ENCODE measurements at places on chromosomes 11 and 22. TPM values are rescaled to one million over a fixed set of nuclear protein-coding genes. Genes with fewer than 3 reads are reported as not detected.

Gene SCGB1A1
- total RNA-seq: 9.5 TPM

Gene SPTBN2
- total RNA-seq: 6.7 TPM

Gene GVQW3
- 6.1 TPM for total RNA-seq

Gene SLC5A4
- total RNA-seq: 3.4 TPM

Gene CYP2D6
- total RNA-seq: 0.48 TPM

Gene PIH1D2
- 4.5 TPM for total RNA-seq

Gene TBX10
- total RNA-seq: not detected

Gene ADM
- total RNA-seq: 28.2 TPM

Gene ALX4
- 1.5 TPM for total RNA-seq

DNA sequence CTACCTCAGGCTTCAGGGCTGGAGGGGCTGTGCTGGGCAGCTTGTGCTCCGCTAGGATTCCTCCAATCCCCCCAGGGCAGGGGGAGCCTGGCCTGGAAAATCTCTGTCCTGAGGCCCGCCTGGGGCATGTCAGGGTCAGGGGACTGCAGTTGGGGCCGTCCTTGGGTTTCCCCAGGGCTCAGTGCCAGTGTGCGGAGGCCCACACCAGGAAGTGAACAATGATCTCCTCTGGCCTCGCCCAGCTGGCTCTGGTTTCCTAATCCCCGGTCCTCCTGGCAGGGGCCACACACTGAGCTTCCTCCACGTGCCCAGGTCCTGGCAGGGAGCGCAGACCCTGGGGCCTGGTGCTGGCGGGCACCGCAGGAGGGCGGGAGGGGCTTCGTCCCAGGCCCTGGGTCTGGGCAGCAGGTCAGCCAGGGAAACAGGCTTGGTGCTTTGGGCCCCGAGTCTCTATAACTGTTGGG lies 1.4 kb upstream of the MUC2 start:
- DNase-seq: no peak

DNA sequence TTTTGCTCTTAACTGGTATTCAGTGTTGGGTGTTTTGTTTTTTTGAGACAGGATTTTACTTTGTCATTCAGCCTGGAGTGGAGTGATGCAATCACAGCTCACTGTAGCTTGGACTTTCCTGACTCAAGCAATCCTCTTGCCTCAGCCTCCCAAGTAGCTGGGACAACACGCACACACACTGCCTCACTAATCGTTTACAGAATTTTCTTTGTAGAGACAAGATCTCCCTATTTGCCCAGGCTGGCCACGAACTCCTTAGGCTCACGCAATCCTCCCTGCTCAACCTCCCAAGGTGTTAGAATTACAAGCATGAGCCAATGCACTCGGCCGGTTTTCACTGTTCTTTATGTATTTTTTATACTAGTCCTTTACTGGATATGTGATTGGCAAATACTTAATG lies 51.0 kb upstream of the IGLL5 start:
- DNase-seq: no peak

GRCh38 chr11:44568658-44569473 lies 3.4 kb downstream of the CD82 start:
- DNase-seq: no peak

DNA sequence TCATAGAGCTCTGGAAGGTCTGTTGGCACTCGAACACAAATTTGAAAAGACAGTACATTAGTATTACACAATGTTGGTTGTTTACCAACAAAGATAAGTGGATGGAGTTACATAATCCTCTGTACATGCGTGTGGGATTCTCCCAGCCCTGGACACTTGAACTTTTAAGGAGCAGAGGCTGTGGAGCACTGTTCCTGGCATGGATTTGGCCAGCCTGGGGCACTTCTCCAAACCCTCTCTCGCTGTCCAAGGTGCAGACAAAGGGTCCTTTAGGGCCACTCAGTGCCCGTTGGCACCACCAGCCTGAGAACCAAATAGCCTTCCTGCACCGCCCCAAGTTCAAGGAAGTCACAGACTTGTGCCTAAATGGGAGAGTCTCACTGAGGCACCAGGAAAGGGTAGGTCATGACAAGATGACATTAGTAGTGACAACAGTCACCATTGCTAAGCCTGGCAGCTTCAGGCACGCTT lies 1.6 kb upstream of the ANO1 start:
- DNase-seq: no peak

- DNase-seq: no peak
Measured at GRCh38 chr11:125341676-125342075, 154.4 kb downstream of the FEZ1 start.

DNA sequence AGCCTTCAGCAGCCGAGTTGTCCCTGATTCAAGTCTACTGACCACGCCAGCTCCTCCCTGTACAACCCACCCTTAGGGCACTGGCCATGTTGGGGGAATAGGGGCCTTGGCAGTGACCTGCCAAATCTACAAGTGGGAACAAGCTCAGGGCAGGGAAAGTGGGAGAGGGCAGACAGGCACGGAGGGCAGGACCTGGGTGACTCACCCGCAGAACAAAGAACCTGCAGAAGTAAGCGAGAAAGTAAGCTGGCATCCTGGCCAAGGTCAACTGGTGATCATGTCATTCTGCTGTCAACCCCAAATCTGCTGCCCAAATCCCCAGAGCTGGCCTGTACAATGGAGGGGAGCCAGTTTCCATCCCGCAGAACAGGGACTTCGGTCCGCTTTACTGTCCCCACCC lies 7.9 kb upstream of the SCGB1A1 start:
- DNase-seq: no peak

GRCh38 chr22:33747576-33748180 lies 172.6 kb downstream of the LARGE1 start:
- DNase-seq: no peak

GRCh38 chr11:69095300-69095699 lies 46.6 kb downstream of the TPCN2 start:
- no peak for DNase-seq

GRCh38 chr11:7600205-7600775 lies 73.0 kb downstream of the CYB5R2 start:
- DNase-seq: no peak

DNA sequence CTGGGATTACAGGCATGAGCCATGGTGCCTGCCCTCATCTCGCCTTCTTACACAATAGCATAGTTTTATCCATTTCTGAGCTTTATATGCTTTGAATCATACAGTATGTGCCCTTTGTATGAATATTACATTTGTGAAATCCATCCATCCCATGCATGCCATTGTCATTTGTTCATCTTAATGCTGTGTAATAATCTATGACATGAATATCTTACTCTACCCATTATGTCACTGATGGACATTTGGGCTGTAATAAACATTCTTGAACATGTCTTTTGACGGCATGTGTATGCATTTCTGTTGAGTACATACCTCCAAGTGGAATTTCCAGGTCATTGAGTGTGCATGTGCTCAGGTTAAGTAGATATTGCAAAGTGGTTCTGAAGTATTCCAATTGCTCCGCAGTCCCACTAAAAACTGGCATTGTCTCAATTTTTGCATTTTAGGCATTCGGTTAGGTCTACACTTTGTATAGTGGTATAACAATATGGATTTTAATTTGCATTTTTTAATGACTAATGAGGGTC lies 339.3 kb upstream of the SYN3 start:
- no peak for DNase-seq

DNA sequence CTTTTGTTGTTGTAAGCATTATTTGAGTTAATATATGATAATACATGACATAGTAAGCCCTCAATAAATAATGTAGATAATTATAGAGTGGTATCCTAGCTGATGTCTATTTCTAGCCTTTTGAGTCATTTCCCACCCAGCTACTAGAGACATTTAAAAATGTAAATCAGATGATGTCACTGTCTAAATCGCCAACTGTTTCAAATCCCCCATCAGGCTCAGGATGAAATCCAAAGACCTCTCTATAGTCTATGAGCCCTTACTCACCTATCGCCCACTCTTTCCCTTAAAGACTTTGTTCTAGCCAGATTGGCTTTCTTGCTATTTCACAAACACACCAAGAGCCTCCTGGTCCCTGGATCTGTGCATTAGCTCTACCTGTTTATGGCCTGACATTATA lies 135.4 kb upstream of the PLET1 start:
- DNase-seq: no peak

- no peak for DNase-seq
Measured at GRCh38 chr11:72786305-72787215, 7.3 kb downstream of the STARD10 start.

- no peak for DNase-seq
Measured at GRCh38 chr11:70951139-70951804, 301.1 kb downstream of the SHANK2 start.

GRCh38 chr11:10720881-10721376 lies 27.4 kb upstream of the IRAG1 start:
- DNase-seq: no peak

DNA sequence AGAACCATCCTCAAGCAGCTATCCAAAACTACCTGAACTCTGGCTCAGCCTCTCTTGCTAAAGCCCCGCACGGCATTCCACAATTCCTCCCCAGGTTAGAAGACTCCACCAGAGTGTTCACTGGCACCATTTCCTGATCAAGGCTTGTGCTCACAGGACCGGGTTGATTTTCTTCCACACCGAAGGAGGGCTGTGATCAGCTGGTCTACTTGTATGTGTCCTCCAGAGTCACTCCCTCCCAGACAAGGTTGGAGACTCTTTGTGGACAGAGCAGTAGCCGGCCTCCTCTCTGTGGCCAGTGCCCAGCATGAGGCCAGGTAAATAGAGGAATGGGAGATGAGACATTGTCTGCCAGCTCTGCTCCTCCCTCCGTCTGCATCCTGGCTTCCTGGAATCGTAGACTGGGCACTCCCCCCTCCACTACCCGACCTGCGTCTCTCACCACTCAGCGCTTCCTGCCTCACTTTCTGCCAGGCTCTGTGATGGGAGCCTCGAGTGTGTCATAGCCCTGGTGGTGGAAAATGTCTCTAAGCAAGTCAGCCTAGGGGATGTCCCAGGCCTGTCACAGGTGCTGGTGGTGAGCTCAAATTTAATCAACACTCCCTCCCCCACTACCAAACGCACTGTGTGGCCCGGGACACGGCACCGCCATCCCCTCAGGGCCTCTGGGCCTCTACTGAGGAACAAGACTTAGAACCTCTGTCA lies 12.5 kb upstream of the TMPRSS6 start:
- no peak for DNase-seq

DNA sequence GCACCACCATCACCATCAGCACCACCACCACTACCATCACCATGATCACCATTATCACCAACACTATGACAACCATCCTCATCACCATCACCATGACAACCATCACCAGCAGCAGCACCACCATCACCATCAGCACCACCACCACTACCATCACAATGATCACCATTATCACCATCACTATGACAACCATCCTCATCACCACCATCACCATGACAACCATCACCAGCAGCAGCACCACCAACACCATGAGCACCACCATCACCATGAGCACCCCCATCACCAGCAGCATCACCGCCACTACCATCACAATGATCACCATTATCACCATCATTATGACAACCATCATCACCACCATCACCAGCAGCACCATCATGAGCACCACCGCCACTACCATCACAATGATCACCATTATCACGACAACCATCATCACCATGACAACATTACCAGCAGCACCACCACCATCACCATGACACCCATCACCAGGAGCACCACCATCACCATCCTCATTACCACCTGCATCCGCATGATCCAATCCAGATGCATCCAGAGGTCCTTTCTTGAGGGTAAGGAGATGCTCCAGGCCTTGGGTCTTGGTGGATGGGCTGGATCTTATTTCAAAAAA lies 23.8 kb downstream of the PHF21B start:
- no peak for DNase-seq

GRCh38 chr11:19727246-19727645 lies 14.6 kb downstream of the NAV2 start:
- DNase-seq: peak; percentile 40

DNA sequence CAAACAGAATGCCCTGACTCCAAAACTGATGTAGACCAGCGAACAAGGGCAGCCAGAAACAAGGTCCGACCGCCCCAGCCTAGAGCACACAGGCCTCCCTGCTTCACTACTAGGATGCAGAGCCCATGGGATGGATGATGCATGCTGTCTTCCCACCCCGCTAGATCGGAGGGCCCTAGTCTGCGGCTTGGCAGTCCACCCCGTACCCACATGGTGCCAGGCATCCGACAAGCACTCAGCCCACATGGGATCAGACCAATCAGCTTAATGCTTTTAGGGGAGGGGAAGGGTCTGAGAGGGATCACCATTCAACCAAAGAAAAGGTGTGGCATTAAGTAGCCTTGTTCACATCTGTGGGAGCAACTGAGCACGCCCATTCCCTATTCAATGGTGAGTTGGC lies 30.6 kb downstream of the PISD start:
- no peak for DNase-seq

GRCh38 chr11:75427181-75427580 lies 5.8 kb downstream of the KLHL35 start:
- DNase-seq: no peak

All from urinary bladder (tissue), 4 donors.